ENCODE measurements at places on chromosomes 6 and 20.

GRCh38 chr6:22372922-22373321, 76.1 kb upstream of the PRL start:
- no peak for DNase-seq

DNA sequence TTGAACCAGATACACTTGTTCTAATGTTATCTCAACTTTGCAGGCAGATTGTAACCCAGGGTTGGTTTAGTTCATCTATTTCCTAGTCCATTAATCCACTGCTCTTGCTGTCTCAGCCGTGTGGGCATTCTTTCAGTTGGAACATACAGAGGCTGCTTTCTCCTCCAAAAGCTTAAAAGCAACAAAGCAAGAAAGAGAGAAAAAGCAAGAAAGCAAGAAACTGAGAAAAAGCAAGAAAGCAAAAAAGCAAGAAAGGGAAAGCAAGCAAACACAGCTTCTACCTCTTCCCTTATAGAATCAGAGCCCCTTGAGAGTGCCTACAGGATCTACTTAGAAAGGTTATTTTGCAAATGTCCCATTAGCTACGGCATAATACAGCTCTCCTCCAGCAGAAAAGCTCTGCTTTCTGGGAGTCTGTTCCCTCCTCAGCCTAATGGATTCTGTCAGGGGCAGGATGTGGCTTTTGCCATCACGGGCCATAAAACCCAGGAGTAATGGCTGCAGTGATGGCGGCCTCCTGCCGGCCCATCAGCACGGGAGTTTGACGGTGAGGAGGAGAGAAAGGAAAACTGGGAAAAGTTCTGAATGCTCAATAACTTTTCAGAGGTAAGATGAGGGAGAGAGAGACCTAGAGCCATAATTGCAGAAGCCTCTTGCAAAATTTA, 156.8 kb upstream of the JARID2 start:
- no peak for DNase-seq

- no peak for DNase-seq
Measured at GRCh38 chr20:24480509-24480908, 11.1 kb downstream of the SYNDIG1 start.

DNA sequence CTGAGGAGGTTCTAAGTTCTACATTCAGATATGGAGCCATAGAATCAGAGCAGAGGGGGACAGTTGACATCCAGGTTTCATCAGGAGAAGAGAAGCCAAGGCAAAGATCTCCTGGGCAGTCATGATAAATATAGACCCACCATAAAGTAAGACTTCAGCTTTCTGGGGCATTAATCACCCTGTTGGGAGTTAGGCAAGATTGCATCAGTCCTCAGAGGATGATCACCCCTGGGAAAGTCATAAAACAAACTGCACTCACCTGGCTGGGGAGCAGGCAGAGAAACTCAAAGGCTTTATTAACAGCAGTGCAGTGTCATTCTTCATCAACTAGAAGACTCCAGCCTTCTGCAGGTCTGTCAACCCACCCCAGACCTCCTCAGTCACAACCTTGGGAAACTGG, 301.3 kb upstream of the JARID2 start:
- no peak for DNase-seq

- no peak for DNase-seq
Measured at GRCh38 chr6:44920952-44921491, 407.1 kb upstream of the RUNX2 start.

All from NCI-H446 (cell line).